ENCODE measurements at places on chromosomes 16 and 17. TPM values are rescaled to one million over a fixed set of nuclear protein-coding genes. Genes with fewer than 3 reads are reported as not detected.

DNA sequence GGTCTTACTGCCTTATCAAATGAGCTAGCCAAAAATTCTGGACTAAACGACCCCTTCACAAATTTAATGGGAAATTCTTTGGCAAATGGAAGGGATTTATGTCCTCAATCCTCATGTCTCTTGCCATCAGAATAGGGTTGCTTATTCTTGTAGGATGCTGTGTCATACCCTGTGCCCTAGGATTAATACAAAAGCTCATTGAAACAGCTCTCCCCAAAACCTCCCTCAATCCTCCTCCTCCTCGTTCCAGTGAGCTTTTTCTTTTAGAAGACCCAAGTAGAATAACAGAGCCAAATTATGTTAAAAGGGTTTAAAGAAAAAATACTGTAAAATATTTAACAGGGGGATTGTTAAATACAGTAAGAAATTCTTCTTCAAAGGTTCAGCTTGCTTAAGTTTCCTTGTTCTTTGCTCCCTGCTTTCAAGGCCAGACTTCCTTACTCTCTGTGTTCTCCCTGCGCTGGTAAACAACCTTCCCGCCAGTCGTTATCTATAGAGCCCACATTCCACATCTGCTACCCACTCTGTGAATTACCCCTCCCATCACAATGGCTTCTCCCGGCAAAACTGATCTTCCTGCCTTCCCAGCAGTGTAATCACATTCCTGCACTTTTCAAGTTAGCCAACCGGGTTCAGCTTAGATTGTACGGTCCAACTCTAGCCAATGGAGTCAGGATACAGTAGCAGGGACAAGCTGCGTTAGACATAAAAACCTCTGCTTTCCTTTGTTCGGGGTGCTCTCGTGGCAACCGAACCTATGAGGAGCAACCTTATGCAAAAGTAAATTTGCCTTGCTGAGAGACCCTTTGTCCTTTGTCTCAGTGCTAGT, 9.7 kb downstream of the HPR start:
- H3K27me3 ChIP-seq: no peaks in the 10 kb centered on the region
- H3K27ac ChIP-seq: peak overlapping the region; percentile 2
- DNase-seq: no peak
- no peaks in the 10 kb centered on the region for H3K4me1 ChIP-seq
- no peak overlapping the region for H3K4me3 ChIP-seq
- no peaks in the 10 kb centered on the region for H3K36me3 ChIP-seq

The CDH13 gene
- total RNA-seq: 16.2 TPM

The TMEM114 gene
- not detected for total RNA-seq

- H3K4me1 ChIP-seq: no peaks in the 10 kb centered on the region
- no peaks in the 10 kb centered on the region for H3K36me3 ChIP-seq
- no peak overlapping the region for H3K4me3 ChIP-seq
- DNase-seq: no peak
- no peak overlapping the region for H3K27ac ChIP-seq
Observed at GRCh38 chr16:86846136-86846535, 267.8 kb downstream of the FOXL1 start.

- H3K4me1 ChIP-seq: no peaks in the 10 kb centered on the region
- no peaks in the 10 kb centered on the region for H3K36me3 ChIP-seq
- H3K4me3 ChIP-seq: no peak overlapping the region
- peak; percentile 44 for DNase-seq
Observed at GRCh38 chr16:88347656-88348376, 34.9 kb upstream of the ZNF469 start.

DNA sequence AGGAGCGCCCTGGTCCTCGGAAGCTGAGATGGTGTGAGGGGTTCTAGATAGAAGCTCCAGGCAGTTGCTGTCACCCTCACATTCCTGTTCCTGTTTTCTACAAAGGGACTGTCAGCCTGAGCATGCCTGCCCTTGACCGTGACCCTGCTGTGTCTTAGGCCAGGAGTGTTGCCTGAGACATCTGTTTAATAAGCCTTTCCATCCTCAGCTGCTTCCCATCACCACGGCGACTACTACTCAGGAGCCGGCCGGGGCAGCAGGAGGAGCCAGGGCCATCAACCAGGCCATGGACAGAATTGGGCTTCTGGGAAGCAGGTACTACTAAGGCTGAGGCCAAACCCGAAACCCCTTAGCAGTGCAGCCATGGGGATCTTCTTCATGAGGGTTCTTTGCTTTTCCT, 151.4 kb downstream of the KATNIP start:
- H3K27ac ChIP-seq: no peak overlapping the region
- no peaks in the 10 kb centered on the region for H3K4me1 ChIP-seq

DNA sequence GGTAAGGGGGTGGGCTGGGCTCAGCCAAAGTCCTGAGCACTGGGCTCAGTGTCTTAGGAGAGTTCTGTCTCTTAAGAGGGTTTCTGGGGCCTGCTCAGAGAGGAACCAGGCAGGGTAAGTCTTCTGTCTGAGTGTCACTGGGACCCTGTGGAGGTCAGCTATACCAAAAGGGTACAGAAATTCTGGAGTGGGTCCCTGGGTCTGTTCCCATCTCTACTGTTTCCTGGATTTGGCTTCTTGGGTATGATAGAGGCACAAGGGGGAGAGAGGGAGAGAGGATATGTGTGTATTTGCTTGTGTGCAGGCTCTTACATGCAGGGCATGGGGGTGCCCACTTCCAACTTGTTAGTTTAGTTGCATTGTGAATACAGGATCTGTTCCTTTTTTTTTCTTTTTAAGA, 1.6 kb downstream of the E2F4 start:
- H3K36me3 ChIP-seq: peaks cover 53% of the 10 kb centered on the region
- no peak overlapping the region for H3K27ac ChIP-seq
- peaks cover 27% of the 10 kb centered on the region for H3K4me1 ChIP-seq

- peak; percentile 76 for DNase-seq
- H3K27ac ChIP-seq: peak overlapping the region; percentile 46
- peaks cover 24% of the 10 kb centered on the region for H3K27me3 ChIP-seq
- no peaks in the 10 kb centered on the region for H3K4me1 ChIP-seq
Observed at GRCh38 chr16:54193665-54194333, 92.8 kb downstream of the IRX3 start.

The GUCY2D gene
- total RNA-seq: not detected

The FBXL19 gene
- total RNA-seq: 15.7 TPM

The TNFRSF17 gene
- total RNA-seq: not detected

DNA sequence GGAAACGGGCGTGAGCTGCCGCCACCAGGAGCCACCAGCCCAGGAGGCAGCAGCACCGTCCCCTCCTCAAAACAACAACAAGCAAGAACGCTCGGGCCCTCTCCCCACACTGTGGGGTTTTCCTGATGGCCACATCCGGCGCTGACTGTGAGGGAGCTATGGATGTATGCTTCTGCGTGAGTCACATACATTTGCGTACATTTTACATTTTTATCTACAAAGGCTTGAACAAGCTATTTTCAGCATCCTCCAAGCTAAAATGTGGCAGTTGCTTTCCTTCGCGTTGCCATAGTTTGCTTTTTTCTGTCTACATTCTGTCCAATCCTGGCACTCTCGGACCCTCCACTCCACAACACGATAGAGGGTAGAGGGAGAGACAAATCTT, 2.0 kb upstream of the ABR start:
- peaks cover 32% of the 10 kb centered on the region for H3K4me1 ChIP-seq
- H3K27me3 ChIP-seq: no peaks in the 10 kb centered on the region
- no peaks in the 10 kb centered on the region for H3K36me3 ChIP-seq
- no peak overlapping the region for H3K4me3 ChIP-seq
- H3K27ac ChIP-seq: no peak overlapping the region

The FSCN2 gene
- total RNA-seq: 0.33 TPM

DNA sequence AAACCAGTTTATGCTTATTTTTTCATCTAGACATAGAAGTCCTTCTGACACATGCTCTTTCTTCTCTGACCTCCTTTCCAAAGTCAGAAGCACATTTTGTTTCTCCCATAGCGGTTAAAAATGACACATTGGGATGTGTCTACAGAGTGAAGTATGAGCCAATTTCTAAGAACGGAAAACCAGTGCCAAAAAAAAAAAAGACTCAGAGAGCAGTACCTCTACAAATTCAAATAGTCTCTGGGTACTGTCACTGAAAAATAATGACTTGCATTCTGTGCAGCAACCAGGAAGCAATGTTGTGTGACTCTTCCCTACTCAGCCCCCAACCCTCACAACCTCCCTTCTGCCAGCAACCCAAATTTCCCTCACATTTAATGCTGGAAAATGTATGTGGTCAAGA, 145.5 kb upstream of the PMFBP1 start:
- no peaks in the 10 kb centered on the region for H3K36me3 ChIP-seq
- H3K4me3 ChIP-seq: no peak overlapping the region
- no peak for DNase-seq
- no peak overlapping the region for H3K27ac ChIP-seq
- no peaks in the 10 kb centered on the region for H3K27me3 ChIP-seq

The TBX2 gene
- total RNA-seq: 3.3 TPM

DNA sequence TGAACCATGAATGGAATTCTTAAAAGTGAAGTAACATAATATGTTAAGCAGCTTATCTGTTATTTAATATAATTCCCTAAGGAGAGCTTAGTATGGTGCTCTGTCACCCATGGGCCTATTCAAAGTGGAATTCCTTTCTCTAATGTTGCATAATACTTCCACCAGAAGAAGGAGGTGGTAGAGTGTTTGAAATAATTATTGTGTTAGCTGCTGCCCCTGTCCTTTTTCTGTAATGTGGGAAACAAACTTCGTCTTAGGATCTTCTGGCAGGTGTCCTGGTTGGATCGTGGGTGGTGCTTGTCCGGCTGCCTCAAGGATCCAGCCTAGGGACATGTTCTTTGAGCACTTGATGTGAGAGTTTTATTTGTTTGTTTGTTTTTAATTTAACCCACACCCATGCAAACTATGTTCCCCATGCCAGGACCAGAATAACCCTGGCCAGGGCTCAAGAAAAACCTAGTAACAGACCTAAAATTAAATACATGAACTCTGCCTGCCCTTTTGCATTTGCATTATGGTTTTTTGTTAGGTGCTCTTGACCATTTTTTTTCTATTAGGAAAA, 46.1 kb downstream of the ZNRF1 start:
- peak overlapping the region; percentile 69 for H3K27ac ChIP-seq
- no peaks in the 10 kb centered on the region for H3K27me3 ChIP-seq
- H3K36me3 ChIP-seq: no peaks in the 10 kb centered on the region
- H3K4me3 ChIP-seq: no peak overlapping the region
- DNase-seq: peak; percentile 77

The ASB16 gene
- total RNA-seq: 2.2 TPM

The TNK1 gene
- 5.4 TPM for total RNA-seq

- H3K4me3 ChIP-seq: no peak overlapping the region
- H3K27me3 ChIP-seq: no peaks in the 10 kb centered on the region
- peaks cover 40% of the 10 kb centered on the region for H3K4me1 ChIP-seq
- H3K36me3 ChIP-seq: no peaks in the 10 kb centered on the region
- no peak overlapping the region for H3K27ac ChIP-seq
- DNase-seq: no peak
Observed at GRCh38 chr17:82019690-82020571, 2.7 kb downstream of the CENPX start.

The CCL1 gene
- not detected for total RNA-seq

The GALR2 gene
- total RNA-seq: 20.2 TPM

The LDHD gene
- total RNA-seq: 7.5 TPM

The EXOC3L1 gene
- total RNA-seq: 1.6 TPM

DNA sequence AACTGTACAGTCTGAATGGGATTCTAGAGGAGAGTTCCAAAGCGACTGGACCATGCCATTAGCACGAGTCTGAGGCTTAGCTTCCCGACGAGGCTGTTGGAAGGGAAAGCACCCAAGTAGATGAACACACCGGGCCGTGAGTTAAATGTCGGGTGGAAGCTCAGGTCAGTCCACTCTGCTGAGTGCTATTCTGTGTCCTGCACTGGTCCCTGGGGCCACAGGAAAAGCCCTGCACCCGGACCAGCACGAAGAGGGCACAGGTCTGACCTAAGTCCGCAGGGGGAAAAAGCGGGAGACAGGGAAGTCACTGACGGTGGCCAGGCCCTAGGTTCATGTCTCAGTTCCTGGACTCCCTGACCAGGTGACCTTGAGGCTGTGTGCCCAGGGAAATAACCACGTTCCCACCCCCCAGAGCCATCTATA, 44.1 kb upstream of the RBFOX3 start:
- H3K4me3 ChIP-seq: no peak overlapping the region
- DNase-seq: peak; percentile 57
- no peak overlapping the region for H3K27ac ChIP-seq
- H3K27me3 ChIP-seq: no peaks in the 10 kb centered on the region
- peaks cover 68% of the 10 kb centered on the region for H3K4me1 ChIP-seq

DNA sequence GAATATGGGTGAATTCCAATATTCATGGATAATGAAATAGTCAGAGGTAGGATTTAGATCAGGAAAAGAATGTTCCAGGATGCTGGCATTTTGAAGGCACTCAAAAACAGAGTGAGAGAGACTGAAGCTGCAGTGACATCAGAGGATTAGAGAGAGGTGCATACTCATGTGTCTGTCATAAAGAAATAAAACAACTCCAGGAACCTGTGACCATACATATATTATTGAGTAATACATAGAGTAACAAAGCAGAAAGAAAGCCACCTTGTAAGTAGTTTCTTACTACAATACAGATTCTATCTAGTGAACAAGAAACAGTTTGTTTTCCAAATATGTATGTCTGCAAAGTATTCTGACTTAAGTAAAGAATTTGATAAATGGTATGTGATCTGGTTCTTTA, 62.3 kb upstream of the PHOSPHO1 start:
- no peaks in the 10 kb centered on the region for H3K27me3 ChIP-seq
- peaks cover 6% of the 10 kb centered on the region for H3K36me3 ChIP-seq
- H3K4me3 ChIP-seq: no peak overlapping the region

The ABAT gene
- total RNA-seq: 4.1 TPM

DNA sequence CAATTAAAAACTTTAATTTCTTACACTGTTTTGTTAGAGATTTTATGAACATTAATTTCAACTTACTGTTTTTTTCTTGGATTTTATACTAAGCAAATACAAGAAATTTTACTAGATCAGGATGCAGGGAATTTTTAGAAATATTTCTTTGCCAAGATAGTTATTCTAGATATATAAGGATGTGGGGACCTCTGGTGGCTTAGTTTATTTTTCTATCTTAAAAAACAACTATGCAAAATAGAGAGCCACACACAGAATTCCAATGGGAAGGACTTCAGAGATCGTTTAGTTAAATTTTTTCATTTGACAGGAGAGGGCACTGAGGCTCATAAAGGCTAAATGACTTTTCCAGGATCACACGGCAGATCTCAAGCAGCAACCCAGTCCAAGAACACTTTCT, 23.0 kb upstream of the CAPNS2 start:
- no peaks in the 10 kb centered on the region for H3K36me3 ChIP-seq
- no peak overlapping the region for H3K27ac ChIP-seq
- no peak overlapping the region for H3K4me3 ChIP-seq
- no peak for DNase-seq
- no peaks in the 10 kb centered on the region for H3K27me3 ChIP-seq

Data from sigmoid colon (tissue), 7 donors.